ENCODE measurements at places on chromosomes 1 and 21.
A peak's percentile ranks its signal among the peaks of the same experiment; 100 is the strongest.

GRCh38 chr1:85180869-85181268 lies 19.9 kb downstream of the SYDE2 start:
- no peak for DNase-seq

DNA sequence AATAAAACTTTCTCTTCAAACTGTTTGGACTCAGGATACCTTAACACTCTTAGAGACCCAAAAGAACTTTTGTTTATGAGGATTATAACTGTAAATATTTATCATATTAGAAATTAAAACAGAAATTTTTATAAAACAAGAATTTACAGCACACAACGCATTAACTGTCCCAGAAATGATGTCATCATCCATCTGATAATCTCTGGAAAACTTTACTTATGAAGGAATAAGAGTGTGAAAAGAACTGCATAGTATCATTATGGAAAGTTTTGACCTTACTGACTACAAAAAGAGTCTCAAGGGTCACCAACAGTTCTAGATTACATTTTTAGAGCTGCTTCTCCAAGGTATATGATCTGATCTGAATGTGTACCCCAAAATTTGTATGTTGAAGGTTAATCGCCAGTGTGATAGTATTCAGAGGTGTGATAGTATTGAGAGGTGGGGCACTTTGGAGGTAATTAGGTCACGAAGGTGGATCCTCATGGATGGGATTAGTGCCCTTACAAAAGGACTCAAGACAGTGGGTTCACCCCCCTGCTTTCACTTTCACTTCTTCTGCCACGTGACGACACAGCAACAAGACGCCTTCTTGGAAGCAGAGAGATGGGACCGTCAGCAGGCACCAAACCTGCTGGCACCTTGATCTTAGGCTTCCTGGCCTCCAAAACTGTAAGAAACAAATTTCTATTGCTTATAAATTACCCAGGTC lies 95.7 kb upstream of the NR5A2 start:
- DNase-seq, result peak; percentile 68

DNA sequence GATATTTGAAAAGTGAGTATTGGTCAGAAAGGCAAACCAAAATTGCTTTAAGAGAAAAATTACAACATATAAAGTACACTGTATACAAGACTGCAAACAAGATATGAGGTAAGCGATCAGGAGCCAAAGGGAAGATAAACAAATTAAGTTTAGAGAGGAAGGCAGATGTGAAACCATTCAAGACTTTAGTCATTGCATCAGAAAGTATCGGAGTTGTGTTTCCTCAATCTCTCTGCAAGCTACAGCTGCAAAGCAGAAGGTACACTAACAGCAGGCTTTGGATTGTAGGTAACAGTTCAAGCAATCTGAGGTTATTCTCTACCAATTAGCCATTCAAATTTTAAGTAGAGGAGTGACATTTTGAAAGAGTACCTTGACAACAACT lies 21.3 kb upstream of the TLCD4 start:
- peak; percentile 84 for DNase-seq

DNA sequence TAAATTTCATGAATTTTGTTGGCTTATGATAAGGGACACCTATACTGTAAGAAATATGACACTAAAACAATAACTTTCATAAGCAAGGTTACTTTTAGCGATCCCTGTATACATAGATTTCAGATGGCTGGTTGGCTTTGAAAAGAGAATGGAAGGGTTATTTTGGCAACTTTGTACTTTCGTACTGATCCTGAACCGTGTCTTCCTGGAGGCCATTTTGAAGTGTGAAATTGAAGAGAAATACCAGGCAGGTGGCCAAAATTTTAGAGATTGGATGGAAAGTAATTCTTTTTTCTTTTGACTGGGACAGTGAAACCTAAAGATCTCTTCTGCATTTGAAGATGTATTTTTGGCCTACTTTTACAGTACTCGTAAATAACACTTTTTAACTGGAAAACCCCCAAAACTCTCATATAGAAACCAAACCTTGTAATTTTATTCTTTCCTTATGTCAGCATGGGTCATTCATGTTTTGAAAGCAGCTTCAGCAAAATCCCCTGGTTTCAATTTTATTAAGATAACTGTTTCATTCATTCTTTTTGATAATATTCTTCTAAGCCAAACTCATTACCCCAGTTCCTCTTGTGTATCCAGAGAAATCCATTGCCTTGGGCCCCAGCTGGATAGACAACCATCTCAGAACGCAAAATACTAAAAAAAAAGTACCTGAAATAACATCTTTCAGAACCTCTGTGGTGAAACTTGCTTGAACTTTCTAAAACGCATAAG lies 38.4 kb upstream of the ZNF281 start:
- no peak for DNase-seq

GRCh38 chr21:45445369-45445768 lies 40.4 kb downstream of the COL18A1 start:
- DNase-seq, result no peak

DNA sequence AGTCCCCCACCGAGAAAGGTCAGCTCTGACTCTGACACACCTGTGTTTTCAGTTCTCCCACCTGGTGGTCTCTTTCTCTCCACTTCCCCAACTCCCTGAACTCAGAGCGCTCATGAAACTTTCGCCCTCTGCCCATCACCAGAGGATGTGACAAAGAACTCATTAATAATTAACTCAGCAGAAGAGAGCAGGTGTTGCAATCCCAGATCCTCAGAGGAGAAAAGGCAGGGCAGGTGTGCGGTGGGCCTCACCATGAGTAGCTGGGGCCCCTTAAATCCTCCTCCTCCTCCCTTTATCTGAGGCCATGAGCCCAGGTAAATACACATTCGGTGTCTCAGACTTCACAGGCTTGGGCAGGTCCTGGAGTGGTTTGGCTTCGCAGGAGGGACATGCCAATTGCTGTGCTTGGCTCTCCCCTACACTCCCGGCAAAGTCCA lies 1.7 kb upstream of the LAMB3 start:
- no peak for DNase-seq

DNA sequence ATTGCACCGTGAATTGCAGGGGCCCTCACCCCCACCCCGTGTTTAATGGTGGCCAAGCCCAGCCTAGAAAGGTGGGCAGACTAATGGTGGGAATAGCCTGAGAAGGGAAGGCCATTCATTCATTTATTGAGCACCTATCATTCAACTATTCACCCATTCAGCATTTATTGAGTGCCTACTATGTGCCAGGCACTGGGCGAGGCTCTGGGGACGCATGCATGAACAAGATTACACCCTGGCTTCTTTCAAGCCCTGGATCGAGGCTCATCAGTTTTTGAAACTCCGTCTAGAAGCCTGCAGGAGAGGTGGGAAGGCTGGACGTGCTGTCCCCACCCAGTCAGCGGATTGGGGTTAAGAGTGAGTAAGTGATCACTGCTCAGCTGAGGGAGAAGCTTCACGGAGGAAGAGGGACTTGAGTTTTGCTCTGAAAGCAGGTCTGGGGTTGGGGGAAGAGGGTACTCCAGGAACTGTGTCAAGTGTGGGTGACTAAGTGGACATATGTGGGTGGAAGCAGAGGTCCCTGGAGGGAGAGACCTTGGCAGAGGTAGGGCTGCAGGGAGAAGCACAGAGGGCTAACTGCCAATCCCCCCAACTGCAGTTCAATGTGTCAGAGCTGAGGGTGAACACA lies 35.6 kb downstream of the MEF2D start:
- no peak for DNase-seq

- no peak for DNase-seq
Observed at GRCh38 chr1:225845097-225845496, 35.2 kb downstream of the EPHX1 start.

- no peak for DNase-seq
Observed at GRCh38 chr1:99768524-99769245, 2.2 kb upstream of the FRRS1 start.

GRCh38 chr1:229388897-229389580 lies 44.9 kb downstream of the ACTA1 start:
- DNase-seq, result no peak

GRCh38 chr21:34941162-34941561 lies 107.9 kb downstream of the RUNX1 start:
- no peak for DNase-seq

DNA sequence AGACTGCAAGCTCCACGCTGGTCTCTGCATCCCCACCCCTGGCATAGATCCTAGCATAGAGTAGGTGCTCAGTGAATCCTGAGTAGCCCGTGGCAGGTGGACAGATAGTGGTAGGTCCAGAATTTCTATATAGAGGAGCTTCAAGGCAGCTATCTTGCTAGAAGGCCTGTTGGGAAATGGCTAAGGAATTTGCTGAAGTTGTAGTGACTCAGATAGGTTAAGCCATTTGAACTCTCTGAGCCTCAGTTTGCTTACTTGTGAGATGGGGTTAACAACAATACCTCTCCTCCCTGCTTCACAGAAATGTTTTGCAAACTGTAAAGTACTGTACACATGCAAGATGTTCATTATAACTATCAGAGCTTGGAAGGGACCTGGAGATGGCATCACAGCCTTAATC lies 23.4 kb upstream of the EPHB2 start:
- DNase-seq, result no peak

DNA sequence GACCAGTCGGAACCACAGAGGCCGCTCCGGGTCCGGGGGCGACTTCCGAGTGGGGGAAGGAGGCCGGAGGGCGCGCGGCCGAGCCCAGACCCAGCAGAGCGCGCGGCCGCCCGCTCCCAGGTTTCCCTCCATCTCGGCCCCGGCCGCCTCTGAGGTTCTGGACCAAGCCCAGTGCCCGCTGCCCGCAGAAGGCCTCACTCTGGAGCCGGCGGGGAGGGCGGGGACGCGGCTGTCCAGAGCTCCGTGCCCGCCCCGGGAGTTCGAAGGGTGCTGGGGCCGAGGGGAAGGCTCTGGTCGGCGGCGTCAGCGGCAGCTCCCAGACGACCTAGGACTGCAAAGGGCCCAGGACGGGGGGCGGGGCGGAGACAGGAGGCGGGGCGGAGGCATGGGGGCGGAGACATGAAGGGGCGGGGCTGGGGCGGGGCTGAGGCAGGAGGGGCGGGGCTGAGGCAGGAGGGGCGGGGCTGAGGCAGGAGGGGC lies 48.0 kb upstream of the SLC19A1 start:
- DNase-seq, result peak; percentile 50

GRCh38 chr1:207009182-207009850 lies 23.2 kb downstream of the C1orf116 start:
- DNase-seq, result no peak

DNA sequence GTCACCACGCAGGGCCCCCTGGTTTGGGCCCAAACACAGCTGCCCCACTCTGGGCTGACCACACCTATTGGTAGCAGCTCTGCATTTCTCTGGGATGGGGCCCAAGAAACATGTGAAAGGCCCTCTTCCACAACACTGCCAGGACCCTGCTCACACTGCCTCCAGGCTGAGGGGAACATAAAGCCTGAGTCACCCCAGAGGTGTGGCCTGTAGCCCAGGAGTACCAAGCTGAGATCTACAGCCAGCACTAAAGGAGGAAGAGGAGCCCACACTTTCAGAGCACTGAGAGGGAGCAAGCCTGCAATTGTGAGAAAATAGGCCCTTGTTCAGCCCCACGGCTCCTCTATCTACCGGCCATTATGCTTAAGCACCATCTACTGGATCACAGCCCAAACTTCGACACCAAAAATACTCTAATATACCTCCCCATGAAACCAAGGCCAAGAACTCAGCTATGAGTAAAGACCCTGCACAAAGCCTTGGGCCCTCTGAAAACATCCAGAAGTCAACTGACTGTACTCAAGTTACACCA lies 14.4 kb upstream of the OR2T10 start:
- DNase-seq, result no peak

- no peak for DNase-seq
Observed at GRCh38 chr1:230189824-230190223, 122.8 kb downstream of the GALNT2 start.

- peak; percentile 67 for DNase-seq
Observed at GRCh38 chr1:72635719-72636118, 353.4 kb upstream of the NEGR1 start.

DNA sequence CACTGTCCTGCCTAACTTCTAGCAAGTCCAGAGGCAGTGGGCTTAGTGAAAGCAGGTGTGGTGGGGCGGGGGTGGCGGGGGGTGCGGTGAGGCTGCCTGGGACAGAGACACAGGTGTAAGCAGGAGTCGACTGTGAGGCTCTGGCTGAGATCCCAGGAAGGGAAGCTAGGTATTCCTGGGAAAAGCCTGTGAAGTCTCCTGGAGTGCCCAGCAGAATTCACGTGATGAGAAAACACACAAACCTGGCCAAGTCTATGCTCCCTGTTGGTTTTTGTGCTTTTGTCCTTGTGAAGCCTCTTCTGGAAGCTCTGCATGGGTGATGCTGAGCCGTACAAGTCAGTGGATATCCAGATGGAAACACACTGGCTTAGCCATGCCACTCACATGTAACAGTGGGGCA lies 5.3 kb downstream of the GALNT2 start:
- no peak for DNase-seq

DNA sequence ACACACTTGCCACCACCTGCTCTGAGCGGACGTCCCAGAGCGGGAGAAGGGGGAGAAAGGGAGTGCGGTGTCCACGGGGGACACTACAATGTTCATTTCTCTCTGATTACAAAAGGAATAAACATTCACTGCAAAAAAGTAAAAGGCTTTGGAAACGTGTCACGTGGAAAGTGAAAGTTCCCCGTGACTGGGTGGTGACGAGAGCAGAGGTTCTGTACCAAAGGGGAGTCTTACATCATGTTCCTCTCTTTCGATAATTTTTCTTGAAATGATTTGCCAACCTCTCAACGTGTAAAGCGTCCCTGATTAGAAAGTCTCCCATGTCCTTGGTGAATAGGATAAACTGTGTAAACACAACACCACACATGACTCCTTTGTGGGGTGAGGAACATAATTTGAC lies 22.0 kb upstream of the PRDM15 start:
- DNase-seq, result no peak

GRCh38 chr1:100811808-100812207 lies 82.8 kb downstream of the EXTL2 start:
- DNase-seq, result no peak

DNA sequence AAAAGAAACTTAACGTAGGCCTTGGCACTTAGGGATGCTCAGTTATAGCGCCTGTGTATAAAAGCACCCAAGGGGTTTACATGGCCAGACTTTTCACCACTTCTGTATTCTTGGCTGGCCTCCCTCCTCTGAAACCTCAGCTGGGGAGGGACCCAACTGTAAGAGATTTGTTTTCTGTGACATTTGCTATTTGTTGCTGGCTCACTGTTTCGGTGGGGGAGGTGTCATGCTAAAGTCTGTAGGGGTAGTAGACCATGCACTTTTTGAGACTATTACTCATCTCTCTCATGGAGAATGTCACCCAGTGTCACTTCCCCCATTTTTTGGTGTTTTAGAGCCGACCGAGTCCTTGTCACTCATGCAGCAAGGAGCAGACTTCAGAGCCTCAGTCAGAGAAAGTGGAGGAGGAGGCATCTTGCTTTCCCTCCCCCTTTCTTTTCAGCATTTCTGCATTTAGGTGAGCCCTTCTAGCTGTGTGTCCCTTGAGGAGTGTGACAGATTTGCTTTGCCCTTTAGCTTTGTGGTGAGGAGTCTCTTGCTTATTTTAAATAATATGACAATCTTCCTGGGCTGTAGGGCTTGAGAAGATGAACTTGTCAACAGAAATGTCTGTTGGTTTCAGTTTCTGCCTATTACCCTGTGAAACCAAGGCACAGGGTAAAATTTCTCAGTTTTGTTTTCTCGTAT lies 160.1 kb downstream of the FASLG start:
- no peak for DNase-seq

DNA sequence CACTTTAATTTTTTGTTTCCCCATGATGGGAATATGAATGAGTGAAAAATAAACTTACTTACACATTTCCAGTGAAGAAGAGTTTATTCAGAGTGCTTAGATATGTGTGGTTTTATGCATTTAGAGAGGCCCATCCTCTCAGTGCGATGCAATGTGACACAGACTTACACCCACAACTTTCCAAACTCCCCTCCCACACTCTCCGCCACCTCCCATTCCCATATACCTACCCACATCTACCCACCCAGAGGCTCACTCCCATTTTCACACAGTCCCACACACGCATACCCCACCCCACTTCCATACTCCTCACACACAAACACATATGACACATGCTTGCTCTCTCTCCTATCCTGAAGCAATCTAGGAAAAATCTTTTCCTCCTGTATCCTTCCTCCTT lies 21.9 kb upstream of the KANK4 start:
- DNase-seq, result no peak
